Pericardium fibroblast (primary cell): ENCODE measurements at places on chromosomes 16 and 17. TPM values are rescaled to one million over a fixed set of nuclear protein-coding genes. Genes with fewer than 3 reads are reported as not detected.

Gene TBC1D3G
- total RNA-seq = under 0.01 TPM in 1 of 2 replicates, not detected in the other

Gene CD300H
- not detected in 2 replicates for total RNA-seq

Gene HSD11B2
- 0.34 TPM in 1 of 2 replicates, not detected in the other for total RNA-seq

Gene CHP2
- not detected in 2 replicates for total RNA-seq

Gene PRDM7
- total RNA-seq = not detected in 2 replicates

Gene FKBP10
- 285 and 416 TPM in 2 replicates for total RNA-seq

Gene SP2
- total RNA-seq = 1.9 and 8.1 TPM in 2 replicates

Gene ASPA
- 0.85 and 1.4 TPM in 2 replicates for total RNA-seq

Gene ELMO3
- 0.34 and 0.58 TPM in 2 replicates for total RNA-seq

Gene CLEC18A
- total RNA-seq = 0.12 TPM in 1 of 2 replicates, not detected in the other

Gene TMED6
- not detected in 2 replicates for total RNA-seq

Gene TPSG1
- not detected in 2 replicates for total RNA-seq

Gene METTL22
- total RNA-seq = 17.5 and 54.6 TPM in 2 replicates

Gene NTHL1
- 19.2 and 23.6 TPM in 2 replicates for total RNA-seq

Gene SNX20
- not detected in 2 replicates for total RNA-seq
